ENCODE measurements at places on chromosomes 5 and 9.
A peak's percentile ranks its signal among the peaks of the same experiment; 100 is the strongest.

- no peak for DNase-seq
These were observed 6.6 kb upstream of the PHYHD1 start for GRCh38 chr9:128913995-128914772.

DNA sequence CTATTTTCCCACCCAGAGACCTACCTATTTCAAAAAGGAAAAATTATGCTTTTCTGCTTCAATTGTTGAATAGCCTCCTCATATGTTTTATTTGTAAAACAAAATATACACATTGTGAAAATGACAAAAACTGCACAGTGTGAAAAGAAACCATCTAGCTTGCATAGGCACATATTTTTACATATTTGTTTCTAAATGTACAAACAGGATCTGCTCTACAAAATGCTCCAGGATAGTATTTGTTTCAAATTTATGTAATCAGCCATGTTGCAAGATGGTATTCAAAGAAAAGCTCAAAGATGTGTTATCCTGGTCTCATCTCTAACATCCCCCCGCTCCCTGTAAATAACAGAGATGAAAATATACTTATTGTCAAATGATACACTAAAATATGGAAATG, 366.1 kb upstream of the MPDZ start:
- no peak for DNase-seq

- DNase-seq: no peak
These were observed 122.1 kb downstream of the SIL1 start for GRCh38 chr5:139076111-139076510.

DNA sequence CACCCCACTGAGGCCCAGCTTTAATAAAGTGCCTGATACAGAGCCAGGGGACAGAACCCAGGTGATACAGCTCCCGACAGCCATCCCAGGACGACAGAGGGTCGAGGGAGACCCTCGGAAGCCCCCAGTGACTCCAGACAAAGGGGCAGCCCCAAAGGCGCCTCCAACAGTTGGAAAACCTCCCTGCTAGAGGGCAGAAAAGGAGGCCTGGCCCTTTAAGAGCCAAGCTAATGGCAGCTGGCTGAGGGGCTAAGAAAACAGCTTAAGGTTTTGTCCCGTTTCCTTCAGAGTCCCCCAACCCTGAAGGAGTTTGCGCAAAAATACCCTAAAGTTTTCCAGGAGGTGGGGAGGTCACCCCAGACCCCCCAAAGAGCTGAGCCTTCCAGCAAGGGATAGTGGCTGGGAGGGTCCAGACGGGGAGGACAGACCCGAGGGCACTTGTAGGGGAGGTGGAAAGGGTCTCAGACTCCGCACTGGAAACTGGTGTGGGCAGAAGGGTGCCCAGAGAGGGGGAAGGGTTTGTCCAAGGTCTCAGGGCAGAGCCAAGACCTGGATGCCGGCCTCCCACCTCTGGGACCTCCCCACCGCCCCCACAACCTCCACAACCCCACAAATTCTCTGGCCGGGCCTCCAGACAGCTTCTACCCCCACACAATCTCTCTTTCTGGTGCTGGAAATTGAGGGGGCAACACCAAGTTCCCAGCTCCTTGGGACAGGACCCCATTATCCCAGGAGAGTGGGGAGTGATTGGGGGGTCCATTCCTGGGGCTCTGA, 8.2 kb upstream of the AK1 start:
- no peak for DNase-seq

GRCh38 chr5:42429694-42430093, 6.5 kb downstream of the GHR start:
- no peak for DNase-seq

DNA sequence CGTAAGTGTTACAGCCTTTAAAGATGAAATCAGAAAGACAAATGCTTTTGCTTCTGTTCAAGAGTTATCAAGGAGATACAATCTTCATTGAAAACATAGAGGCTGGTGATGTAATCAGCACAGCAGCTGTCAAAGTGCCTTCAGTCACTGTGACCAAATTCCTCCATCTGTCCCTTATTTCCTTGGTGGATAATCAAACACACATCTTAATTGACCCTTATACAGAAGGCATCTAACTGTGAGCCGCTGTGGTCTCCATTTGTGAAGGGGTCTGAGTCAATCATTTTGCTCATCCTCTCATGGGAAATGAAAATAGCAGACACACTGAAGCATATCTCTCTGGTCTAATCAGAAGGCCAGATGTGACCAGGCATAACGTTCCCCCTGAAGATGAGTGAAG, 130.1 kb upstream of the TLR4 start:
- DNase-seq: no peak

- DNase-seq: no peak
These were observed 116.4 kb downstream of the SV2C start for GRCh38 chr5:76199336-76200318.

- DNase-seq: peak; percentile 54
These were observed 757 bp downstream of the CDC26 start for GRCh38 chr9:113274474-113275156.

DNA sequence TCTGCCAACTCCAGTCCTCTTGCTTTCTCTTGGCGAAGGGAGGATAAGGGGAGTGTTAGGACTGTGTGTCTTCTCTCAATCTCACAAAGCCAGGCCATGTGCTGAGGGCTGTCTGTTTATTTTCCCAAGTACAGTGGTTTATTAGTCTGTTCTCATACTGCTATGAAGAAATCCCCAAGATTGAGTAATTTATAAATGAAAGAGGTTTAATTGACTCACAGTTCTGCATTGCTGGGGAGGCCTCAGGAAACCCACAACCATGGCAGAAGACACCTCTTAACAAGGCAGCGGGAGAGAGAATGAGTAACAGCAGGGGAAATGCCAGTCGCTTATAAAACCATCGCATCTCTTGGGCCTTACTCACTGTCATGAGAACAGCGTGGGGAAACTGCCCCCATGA, 36.2 kb upstream of the CKS2 start:
- no peak for DNase-seq

GRCh38 chr9:115513148-115513547, 395.2 kb upstream of the TNC start:
- no peak for DNase-seq

GRCh38 chr5:86337667-86338460, 279.9 kb upstream of the COX7C start:
- DNase-seq: no peak

GRCh38 chr5:173643964-173644363, 27.5 kb upstream of the BOD1 start:
- DNase-seq: no peak
